ENCODE measurements at places on chromosomes 1 and 21.

DNA sequence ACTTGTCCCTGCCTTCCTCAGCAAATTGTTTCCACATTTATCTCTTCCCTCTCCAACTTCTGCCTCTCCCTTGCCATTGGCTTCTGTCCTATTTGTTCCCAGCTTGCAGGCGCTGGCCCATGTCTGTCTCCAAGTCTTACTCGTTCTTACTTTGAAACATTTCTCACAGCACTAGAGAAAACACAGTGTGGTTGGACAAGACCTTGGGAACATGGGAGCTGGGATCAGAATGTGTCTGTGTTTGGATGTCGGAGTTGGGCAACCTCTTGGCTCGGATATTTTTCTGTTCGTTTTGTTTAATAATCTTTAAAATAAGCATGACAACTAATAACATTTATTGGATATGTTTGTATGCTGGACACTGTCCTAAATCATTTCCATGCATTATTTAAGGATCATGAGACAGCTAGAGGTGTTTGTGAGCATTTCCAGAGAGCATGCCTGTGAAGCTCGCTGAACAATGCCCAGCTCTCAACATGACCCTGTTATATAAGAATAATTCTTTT lies 5.9 kb upstream of the BRWD1 start:
- no peak for DNase-seq

DNA sequence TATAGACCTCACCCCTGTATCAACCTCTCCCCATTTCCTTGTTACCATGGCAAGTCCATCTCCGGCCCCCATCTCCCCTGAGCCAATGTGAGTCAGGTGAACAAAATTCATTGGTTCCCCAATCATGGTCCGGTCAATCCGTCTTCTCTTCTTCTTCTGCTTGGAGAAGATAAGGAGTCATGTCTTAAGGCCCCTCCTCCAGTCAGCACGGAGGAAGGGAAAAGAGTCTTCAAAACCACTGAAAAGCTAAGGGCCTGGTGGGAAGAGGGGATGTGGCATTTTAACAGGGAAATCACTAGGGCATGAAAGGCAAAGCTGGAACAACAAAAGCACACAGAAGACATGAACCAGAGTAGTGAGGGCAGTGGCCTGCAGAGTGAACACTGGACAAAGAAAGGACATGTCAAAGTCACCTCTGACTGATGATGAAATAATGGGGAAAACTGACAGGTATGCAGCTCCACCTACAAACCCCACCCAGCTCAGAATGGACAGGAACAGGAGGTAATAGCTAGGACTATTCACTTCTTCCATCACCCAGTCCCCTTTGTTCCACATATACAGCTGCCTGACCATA lies 4.4 kb downstream of the CDC42SE1 start:
- no peak for DNase-seq

DNA sequence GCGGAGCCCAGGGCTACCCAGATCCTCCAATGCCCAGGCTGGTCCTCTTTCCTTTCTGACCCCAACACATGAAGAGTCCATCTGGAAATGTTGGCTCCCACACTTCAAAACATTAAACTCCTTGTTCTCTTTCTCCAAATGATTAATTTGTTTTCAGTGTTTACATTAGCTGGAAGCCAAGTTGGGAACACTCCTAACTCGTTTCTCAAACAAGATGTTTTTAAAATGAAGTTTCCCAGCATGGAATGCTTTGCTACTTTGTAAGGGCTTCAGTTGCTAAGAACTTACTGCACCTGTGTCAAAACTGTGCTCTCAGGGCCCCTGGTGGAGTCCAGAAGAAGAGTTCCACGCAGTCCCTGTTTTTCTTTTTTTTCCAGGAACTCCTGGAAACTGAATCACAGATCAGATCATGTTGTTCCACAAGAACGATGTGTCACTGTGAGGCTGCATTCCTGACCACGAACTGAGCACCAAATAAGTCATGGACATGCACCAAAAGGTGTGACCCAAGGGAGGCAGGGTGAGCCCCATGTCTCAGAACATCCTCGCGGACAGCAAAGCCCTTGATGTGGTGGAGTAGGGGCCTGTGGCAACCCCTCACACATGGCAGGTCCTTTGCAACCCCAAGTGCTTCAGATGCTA lies 257.3 kb downstream of the KCNJ6 start:
- no peak for DNase-seq

- DNase-seq = no peak
These were observed 31.1 kb downstream of the OTUD7B start for GRCh38 chr1:149979245-149979971.

- DNase-seq = no peak
These were observed 12.0 kb downstream of the PPFIA4 start for GRCh38 chr1:203038217-203038741.

DNA sequence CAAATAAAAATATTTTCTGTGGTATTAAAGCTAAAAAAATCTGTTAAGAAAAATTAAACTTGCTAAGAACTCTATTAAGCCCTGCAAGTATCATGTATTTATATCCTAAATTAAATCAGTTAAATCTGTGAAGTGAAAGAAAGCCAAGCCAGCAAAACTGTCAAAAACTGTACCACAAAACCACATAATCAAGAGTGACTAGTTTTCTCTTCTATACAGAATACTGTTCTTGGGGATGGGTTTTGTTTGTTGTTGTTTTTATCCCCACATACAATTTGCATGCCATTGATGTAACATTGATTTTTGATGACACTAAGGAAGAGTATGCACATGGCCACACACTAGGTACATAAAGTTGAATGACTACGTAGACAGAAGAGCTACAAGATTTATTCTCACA lies 20.4 kb downstream of the DPH5 start:
- no peak for DNase-seq
